ENCODE measurements at places on chromosomes 2 and 18.

GRCh38 chr2:7904319-7904718 is 777.5 kb upstream of the ID2 start:
- no peak for DNase-seq

DNA sequence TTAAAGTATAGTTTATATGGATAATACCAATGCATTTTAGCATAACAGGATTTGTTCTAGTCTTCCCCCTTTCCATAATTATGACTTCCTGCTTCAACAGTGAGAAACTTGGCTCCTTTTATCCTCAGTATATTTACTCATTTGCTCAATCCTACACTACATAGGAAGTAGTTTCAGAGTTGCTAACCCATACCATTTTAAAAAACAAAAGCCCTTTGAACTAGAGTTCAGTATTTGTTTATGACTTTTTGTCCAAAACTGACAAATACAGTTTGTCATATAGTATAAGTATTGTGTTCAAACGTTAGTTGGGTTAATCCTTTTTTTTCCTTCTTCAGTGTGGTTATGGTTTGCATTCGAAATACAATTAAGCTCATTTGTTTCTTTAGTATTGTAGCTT is 5.9 kb upstream of the DNAJC27 start:
- DNase-seq: no peak

GRCh38 chr2:22600156-22600555 is 784.8 kb upstream of the KLHL29 start:
- DNase-seq: no peak

DNA sequence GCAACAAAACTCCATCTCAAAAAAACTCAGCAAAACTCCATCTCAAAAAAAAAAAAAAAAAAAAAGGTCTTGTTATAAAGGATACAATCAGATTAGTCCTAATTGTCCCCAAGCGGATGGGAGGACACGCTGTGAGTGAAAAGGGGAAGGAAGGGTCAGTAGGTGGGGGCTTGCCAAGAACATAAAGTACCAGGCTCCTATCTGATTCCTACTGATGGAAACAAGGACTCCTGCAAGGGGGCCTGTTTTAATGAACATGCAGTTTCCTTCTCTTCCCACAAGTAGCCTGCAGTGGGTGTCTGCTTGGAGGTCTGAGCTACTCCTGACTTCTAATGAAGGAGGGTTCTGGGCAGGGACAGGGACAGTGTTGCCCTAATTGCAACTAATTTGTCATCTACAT is 7.9 kb downstream of the SCG2 start:
- DNase-seq: no peak

DNA sequence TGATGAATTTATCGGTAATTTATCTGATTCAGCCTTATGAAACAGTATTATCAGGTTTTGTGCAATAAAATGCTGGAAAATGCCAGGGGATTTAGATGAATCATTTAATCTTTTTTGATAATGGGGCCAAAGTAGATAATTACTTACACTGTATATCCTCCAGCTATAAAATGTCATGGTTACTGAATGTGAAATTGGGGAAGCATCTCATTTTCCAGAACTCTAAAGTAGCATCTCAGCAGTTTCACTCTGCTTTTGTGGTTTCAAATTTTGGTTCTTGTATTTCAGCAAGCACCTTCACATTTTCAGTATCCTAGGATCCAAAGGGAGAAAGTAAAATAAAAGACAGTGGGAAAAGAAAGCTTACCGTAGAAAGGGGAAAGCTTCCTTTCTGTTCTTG is 12.8 kb downstream of the ANKRD62 start:
- no peak for DNase-seq

- peak; percentile 79 for DNase-seq
Measured at GRCh38 chr18:23106575-23106974, 28.7 kb upstream of the CABLES1 start.

DNA sequence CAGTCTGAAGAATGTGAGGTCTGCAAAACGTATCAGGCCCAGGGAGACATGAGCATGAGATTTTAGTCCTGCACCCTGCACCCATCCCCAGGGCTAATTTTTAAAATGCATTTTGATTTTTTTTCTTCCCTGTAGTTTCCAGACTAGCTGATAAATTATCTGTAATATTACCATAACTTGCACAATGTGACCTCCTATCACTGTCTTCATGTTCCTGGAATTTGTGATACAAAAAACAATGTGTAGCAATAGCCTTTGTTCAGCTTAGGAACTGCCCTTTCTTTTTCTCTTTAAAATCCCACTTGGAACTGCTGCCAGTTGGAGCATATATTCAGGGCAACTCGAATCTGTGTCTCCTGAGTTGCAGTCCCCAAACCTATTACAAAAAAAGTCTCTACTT is 222.8 kb upstream of the HS6ST1 start:
- no peak for DNase-seq

DNA sequence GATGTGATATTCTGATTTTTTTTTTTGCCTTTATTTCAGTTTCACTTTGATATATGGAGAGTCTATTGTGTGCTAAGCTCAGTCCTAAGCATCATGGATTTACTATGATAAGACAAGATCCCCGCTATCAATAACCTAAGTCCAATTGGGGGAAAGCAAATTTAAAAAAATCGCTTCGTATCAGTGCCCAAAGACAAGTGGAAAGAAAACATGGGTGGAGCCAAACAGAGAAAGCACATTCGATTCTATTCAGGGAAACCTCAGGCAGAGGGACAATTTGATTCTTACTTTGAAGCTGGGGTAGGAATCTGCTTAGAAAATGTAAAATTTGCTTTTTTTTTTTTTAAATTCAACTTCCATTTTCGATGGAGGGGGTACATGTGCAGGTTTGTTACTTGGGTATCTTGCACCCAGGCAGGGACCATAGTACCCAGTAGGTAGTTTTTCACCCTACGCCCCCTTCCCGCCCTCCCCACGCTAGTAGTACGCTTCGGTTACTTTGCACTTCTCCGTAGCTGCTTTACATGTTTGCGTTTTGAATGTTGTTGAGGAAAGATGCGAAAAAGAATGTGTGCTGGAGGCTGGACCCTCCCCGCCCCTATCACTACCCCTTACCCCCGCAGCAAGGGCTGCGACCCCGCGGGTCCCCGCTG is 12.4 kb downstream of the KIF5C start:
- no peak for DNase-seq

DNA sequence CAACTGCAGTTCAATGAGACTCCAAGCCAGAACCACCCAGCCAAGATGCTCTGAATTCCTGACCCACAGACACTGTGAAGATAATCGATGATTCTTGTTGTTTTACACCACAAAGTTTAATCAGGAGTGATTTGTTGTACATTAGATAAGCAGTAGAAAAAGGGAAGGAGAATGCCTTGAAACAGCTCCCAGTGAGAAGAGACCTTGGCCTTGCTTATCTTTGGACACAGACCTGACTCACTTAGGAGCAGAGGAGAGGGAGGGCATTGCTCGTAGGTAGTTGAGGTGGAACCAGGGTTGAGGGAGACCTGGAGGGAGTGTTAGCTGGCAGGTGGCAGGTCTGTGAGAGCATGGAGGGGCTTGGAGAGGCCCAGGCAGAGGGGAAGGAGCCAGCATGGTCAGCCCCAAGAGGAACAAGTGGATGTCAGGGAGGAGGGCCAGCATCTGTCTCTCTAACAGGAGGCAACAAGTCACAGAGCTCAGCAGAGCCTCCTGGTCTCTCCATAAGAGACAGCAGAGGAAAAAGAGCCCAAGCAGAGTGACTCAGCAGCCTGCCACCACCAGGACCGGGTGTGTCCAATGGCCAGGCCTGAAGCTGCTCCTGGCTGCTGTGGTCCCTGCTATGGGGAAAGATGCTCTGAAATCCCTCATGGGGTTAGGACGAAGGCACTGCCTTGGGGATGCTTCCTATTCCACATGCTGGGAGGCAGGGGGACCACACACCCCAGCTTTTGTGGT is 161.6 kb upstream of the CAPN13 start:
- no peak for DNase-seq

DNA sequence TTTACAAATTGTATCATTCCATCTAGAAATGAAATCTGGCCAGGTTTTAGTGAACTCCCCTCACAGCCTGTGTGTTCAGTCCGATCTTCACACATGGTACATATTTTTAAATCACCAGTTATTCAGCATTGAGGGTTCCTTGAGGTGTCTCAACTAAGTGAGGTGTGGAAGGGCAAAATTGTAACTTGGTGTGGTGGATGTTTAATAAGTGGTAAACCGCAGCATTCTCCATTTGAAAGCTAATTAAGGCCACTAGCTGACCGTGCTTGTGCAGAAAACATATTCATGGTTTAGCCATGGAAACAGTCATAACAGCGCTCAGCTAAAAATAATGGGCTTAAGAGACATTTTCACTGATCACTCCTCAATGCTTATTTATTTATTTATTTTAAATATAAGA is 786.2 kb upstream of the FANCL start:
- DNase-seq: no peak

DNA sequence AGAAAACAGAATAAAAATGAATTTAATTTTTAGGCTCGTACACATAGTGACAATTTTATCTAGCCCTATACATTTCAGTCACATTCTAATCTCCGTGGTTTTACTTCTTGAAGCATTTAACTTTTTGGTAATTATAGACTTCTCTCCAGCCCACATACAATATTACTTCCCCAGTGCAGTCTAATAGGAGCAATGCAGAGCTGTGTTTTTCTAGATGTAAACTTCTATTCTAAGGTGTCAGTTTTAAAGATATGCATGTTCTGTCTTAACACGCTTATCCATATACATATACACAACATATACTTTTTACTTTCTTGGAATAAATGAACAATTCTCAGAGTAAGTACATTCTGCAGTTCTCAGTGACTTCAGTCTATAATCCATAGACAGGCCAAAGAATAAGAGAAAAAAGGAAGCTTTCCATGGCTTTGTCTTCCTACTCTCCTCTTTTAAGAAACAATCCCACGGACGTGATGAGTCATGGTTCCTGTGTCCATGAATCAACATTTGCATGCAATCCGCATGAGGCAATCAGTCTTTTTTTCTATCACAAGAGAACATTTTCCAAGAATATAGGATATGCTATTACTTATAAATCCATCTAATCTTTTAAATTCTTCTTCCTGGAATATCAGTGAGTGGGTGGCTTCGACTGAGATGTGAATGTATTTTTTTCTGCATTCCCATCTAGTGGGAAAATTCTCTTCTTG is 42.8 kb downstream of the CCDC102B start:
- peak; percentile 68 for DNase-seq

GRCh38 chr2:109064660-109065390 is 64.2 kb upstream of the SH3RF3 start:
- no peak for DNase-seq

DNA sequence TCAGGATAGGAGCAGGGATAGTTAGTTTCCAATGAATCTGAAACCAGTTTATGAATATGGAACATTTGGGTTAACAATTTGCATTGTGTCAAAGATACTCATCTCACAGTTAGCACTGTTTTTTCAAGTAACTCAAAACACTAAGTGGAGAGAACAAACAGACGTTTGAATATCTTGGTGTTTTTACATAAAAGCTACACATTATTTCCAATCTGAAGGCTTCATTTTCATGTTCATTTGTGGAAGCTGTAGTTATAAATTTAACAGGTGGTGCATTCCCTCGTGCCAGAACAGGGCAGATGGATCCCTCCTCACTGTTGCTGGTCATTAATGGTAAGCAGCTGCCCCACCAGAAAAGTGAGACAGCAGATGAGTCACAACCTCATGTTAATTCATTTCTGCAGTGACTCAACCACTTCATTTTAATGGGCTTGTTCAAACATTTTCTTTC is 286.9 kb downstream of the TMX3 start:
- DNase-seq: peak; percentile 57

DNA sequence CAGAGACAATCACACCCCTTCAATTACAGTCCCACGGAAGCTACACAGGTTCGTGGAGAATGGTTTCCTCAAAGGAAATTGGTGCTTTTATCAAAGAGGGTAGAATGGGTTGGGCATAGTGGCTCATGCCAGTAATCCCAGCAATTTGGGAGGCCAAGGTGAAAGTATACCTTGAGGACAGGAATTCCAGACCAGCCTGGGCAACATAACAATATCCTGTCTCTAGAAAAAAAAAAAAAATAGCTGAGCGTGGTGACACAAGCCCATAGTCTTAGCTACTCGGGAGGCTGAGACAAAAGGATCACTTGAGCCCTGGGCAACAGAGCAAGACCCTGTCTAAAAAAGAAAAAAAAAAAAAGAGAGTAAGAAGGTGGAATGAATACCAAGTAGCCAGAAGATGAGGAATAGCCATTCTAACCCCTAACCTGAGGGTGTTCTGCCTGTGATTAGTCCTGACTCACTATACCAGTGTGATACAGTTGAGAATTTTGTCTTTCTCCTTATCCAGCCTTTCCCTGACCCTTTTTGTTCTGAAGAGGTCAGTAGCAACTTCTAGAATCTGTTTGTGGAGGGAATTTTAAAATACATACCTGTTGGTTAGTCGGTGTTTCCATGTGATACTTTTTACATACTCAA is 283.2 kb downstream of the MREG start:
- no peak for DNase-seq

DNA sequence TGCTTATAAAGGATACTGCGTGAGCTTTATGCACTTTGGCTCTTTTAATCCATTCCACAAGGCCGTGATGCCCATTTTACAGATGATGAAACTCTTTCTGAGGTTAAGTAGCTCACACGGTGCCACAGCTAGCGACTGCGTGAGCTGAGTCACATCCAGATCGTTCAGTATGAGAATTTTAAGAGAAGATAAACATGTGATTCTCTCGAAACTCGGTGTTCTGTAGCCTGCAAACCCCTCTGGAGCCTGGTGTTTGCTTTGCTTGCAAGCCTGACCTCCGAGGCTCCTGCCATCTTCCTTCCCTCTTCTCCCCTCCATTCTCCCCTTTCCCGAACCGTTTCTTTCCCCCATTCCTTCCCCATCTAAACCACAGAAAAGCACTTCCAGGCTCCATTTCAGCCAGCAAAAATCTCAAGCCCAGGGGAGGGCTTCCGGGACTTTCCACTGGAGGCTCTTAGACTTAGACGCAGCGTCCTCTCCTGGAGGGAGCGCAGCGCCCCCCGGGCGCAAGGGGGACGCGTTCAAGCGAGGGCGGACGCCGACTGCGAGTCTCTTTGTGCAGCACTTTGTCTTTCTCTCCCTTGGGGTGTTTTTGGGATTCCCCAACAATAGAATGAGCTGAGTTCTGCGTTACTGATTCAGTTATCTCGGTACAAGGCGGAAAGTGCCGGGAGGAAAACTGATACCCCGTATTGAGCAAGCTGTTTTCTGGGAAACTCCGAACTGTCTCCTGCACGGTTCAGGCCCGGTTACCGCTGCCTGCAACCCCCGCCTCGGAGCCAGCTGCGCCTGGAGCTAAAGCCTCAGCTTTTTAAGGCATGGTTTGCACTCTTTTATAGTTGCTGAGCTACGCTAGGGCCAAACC is 38.0 kb downstream of the CYP1B1 start:
- DNase-seq: no peak

- no peak for DNase-seq
Measured at GRCh38 chr2:150591496-150592285, 104.2 kb upstream of the RND3 start.

DNA sequence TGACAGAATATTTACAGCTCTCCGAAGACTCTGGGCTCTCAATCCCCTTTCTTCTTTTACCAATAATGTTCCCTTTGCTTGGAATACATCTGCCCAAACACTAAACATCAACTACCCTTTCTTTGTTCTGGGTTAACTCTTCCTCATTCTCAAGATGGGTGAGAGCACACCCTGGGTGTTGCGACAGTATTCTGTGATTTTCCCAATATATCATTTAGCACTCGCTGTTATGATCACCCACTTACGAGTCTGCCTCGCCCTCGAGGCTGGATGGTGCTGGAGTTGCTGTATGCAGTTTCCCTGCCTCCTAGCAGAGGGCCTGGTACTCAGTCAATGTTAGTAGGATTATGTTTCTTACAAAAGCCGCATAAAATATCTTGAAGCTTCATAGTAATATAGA is 93.2 kb downstream of the SOCS6 start:
- no peak for DNase-seq
